CD8-positive, alpha-beta memory T cell (primary cell): ENCODE measurements at places on chromosomes 3 and 15. TPM values are rescaled to one million over a fixed set of nuclear protein-coding genes. Genes with fewer than 3 reads are reported as not detected.

DNA sequence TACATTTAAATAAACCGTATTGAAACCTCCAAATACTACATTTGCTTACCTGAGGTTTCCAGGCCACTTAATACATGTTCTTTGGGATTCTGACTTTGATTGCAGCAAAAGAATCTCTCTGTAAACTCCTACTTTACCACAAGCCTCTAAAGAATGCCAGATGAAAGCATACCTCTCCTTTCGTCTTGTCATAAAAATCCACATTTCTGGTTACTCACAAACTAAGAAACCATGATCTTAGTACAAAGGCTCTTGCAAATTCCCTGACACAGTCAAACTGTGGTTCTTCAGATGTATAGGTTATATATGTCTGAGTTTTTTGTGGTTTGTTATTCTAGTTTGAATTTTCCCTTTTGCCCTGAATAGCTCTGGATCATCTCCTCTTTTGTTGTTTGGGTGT is 188.4 kb downstream of the RAP2B start:
- no peak for DNase-seq

DNA sequence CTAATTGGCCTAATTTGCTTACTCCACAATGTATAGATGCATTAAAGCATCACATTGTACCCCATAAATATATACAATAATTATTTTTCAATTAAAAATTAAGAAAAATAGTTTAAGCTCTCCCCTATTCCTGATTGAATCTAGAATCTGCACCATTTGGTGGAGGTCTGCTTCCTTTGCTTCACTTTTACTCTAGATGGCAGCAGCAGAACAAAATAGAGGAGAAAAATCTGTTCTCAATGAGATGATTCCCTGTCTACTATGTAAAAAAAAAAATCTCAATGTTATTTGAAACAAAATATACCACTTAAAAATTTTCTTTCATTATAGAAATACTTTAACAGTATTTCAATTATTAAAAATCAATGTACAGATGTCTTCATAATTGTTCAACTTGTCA is 109.6 kb upstream of the FXR1 start:
- no peak for DNase-seq

DNA sequence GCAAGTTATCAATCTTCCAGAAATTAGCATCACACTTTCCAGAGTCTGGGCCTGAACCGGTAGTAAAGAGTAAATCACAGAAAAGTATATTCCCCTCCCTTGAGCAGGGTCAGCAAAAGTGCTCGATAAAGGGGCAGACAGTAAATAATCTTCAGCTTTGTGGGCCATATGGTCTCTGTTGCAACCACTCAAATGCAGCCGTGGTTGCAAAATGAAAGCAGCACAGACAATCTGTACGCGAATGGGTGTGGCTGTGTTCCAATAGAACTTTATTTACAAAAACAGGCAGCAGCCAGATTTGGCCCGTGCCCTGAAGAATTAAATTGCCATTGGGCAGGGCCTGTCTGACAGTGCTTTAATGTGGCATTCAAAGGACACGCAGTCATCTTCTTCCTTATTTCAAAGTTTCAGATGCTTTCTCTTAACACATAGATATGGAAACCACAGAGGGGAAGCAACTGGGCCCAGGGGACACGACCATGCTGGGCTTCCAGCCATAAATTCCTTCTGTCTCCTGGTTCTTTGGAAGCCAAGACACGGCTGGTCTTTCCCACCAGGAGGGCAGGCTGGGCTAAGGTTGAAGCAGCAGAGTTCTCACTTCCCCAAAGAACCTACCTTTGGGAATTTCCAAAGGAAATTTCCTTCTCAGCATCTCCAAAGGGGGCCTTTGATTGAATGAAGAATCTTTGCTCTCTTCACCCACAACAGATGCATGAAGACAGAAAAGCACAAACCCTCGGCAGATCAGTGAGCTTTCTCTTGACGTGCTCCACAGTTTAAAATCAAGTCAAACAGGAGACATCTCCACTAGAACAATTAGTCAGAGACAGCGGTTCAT is 489.8 kb upstream of the PROK2 start:
- DNase-seq, result no peak

DNA sequence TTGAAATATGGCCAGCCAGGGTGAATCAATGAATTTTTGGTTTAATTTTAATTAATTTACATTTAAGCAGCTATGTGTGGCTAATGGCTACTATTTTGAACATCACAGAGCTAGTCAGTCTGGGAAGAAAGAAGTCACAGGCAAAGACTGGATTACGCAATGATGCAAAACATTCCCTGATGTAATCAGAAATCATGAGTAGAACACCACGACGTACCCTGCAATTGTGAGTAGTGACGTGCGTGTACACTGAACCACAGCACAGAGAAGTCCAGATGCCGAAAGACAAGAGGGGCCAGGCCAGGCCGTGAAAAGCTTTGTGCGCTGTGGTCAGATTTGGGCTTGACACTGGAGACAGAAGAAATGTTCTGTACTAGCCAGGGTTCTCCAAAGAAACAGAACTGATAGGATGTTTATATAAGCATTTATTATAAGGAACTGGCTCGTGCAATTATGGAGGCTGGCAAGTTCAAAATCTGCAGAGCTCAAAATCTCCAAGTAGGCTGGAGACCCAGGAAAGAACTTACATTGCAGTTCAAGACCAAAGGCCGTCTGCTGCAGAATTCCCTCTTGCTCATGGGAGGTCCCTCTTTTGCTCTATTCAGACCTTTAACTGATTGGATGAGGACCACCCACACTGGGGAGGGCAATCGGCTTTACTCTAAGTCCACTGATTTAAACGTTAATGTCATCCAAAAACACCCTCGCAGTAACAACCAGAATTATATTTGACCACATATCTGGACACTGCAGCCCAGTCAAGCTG is 44.6 kb downstream of the SH3BP5 start:
- no peak for DNase-seq

DNA sequence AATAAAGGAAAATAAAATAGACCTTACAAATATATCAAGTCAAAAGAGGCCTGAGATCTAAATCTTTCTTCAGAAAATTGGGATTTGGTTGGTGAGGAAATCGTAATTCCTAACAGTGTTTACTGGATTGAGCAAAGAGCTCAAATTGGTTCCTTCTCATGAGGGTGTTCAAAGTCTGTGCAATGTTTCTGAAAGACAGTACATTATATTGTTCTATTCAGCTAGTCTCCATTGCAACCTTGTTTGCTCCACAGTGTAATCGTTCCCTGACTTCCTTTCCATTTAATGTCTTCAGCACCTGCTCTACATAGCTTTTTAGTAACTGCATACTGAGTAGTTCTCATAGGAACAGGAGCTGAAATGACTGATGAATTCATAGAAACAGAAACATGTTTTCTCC is 326.8 kb downstream of the SUCLG2 start:
- no peak for DNase-seq

Gene SMCO1
- not detected for total RNA-seq

DNA sequence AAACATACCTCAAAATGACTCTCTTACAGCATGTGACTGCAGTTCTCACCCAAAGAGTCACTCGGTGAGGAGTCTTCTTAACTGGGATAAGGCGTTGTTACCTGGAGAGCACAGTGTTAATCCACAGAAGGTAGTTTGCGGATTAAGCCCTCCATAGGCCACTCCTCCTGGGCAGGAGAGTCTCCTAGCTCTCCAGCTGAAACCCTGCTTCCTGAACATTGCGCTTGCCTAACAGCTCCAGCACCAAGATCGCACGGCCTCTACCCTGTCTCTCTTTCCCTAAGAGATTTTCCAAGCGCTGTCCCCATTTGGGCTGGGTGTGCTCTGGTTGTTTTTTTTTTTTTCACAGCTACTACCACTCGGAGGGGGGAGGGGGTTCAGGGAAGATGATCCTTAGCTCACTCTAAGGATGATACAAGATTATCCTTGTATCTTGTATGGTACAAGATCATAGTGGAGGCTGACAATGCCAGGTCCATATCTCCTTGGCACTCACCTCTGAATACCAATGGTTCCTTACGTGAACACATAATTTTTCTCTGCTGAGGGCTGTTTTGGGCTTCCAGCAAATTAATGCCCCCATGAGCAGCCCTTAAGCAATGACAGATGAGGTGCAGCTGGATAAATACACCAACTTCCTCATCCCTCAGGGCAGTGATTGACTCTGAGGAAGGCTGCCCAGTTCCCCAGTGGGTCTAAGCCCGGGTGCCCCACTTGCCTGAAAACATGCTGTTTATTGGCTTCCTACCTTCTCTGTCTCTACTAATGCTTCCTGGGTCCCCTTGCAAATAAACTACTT is 185.2 kb upstream of the TSC22D2 start:
- no peak for DNase-seq

GRCh38 chr3:159846255-159846654 is 142.4 kb upstream of the IL12A start:
- DNase-seq, result no peak

Gene NOX5
- total RNA-seq, result not detected

DNA sequence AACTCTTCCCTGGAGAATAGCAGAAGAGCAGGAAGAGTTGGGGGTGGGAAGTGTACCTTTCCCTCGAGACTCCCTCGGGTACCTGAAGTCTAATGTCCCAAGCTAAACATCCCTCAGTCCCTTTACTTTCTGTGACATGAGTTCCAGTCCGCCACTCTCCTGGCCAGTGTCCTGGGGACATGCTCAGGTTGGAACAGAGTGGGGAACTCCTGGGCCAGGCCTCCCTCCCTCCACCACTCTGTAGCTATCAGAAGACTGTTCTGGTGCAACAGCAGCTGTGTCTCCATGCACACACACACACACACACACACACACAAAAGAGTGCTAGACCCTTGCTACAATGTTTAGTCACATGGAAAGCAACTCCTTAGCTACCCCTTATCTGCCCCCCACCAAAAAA is 155.0 kb upstream of the HES1 start:
- no peak for DNase-seq

Gene GAP43
- total RNA-seq, result not detected

Gene SLC12A8
- total RNA-seq, result 1.0 TPM

- no peak for DNase-seq
Observed at GRCh38 chr3:178003756-178004155, 532.5 kb upstream of the KCNMB2 start.

GRCh38 chr15:92343924-92344643 is 49.6 kb upstream of the ST8SIA2 start:
- DNase-seq, result no peak

- DNase-seq, result no peak
Observed at GRCh38 chr3:171396048-171396447, 64.2 kb downstream of the TNIK start.

Gene RBP2
- not detected for total RNA-seq
